ENCODE measurements at places on chromosomes 2 and 18.

- no peak for DNase-seq
- no peaks in the 10 kb centered on the region for H3K27me3 ChIP-seq
- H3K36me3 ChIP-seq = no peaks in the 10 kb centered on the region
- no peak overlapping the region for H3K27ac ChIP-seq
- no peaks in the 10 kb centered on the region for H3K4me1 ChIP-seq
- no peak overlapping the region for H3K4me3 ChIP-seq
These were observed 125.1 kb downstream of the CPS1 start for GRCh38 chr2:210681491-210681890.

GRCh38 chr18:39841482-39842365, 2113.3 kb upstream of the PIK3C3 start:
- peaks cover 22% of the 10 kb centered on the region for H3K27me3 ChIP-seq
- no peaks in the 10 kb centered on the region for H3K4me1 ChIP-seq

- H3K4me3 ChIP-seq = no peak overlapping the region
- no peaks in the 10 kb centered on the region for H3K36me3 ChIP-seq
- H3K4me1 ChIP-seq = no peaks in the 10 kb centered on the region
These were observed 452.8 kb upstream of the VWC2L start for GRCh38 chr2:213958086-213958485.

GRCh38 chr18:47108998-47109405, 41.3 kb downstream of the HDHD2 start:
- H3K4me1 ChIP-seq = no peaks in the 10 kb centered on the region
- H3K27me3 ChIP-seq = no peaks in the 10 kb centered on the region
- peaks cover 19% of the 10 kb centered on the region for H3K36me3 ChIP-seq
- no peak overlapping the region for H3K27ac ChIP-seq

- peaks cover 53% of the 10 kb centered on the region for H3K4me1 ChIP-seq
- no peaks in the 10 kb centered on the region for H3K27me3 ChIP-seq
- H3K4me3 ChIP-seq = peak overlapping the region; percentile 100
- H3K36me3 ChIP-seq = peaks cover 55% of the 10 kb centered on the region
- H3K27ac ChIP-seq = peak overlapping the region; percentile 94
These were observed 3.3 kb upstream of the ACTR3 start for GRCh38 chr2:113886479-113887008.

- no peak overlapping the region for H3K4me3 ChIP-seq
- no peak overlapping the region for H3K27ac ChIP-seq
These were observed 242.3 kb upstream of the FOSL2 start for GRCh38 chr2:28150236-28150915.

DNA sequence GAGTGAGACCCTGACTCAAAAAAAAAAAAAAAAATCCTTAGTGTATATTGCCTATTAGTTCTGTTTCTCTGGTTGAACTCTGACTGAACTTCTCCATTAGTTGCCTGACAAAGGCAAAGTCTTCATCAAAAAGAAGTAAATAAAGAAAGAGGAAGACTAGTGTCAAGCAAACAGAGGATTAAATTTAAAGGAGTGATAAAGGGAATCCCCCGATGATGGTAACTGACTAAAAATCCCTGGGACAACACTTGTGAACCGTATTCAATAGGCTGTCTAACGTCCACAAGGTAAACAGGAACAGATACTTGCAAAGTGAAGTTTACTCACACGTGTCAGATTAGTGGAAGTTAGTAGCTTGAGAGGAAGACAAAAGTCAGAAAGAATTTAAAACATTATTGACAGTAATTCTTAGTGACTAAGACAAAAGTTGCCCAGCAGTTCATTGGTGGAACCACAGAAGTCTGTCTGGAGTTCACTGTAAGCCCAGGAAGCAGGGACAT, 26.2 kb upstream of the SPOPL start:
- H3K4me1 ChIP-seq = no peaks in the 10 kb centered on the region
- no peaks in the 10 kb centered on the region for H3K27me3 ChIP-seq
- H3K36me3 ChIP-seq = no peaks in the 10 kb centered on the region
- no peak for DNase-seq
- no peak overlapping the region for H3K4me3 ChIP-seq

- H3K4me3 ChIP-seq = no peak overlapping the region
- peaks cover 19% of the 10 kb centered on the region for H3K4me1 ChIP-seq
- H3K27ac ChIP-seq = no peak overlapping the region
- H3K36me3 ChIP-seq = peaks cover 1% of the 10 kb centered on the region
- no peak for DNase-seq
These were observed 227.0 kb upstream of the SMAD7 start for GRCh38 chr18:49177812-49178211.

DNA sequence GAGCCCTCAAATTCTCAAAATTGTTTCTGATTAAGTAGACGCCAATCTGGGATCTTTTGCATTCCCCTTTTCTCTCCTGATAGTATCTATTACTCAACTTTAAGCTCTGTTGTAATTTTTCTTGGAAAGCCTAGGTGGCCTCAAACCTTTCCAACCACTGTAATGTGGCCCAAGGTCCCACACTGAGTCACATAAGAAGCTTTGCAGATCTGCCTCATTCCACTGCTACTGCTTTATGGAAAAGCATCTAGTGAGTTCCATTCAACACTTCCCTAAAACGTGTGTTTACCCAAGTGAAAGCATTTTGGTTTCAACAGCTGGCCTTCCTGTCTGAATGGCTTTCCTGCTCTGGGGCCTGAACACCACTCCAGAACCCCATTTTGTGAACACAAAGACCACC, 493.6 kb upstream of the SPHKAP start:
- no peaks in the 10 kb centered on the region for H3K4me1 ChIP-seq
- no peaks in the 10 kb centered on the region for H3K36me3 ChIP-seq
- no peak overlapping the region for H3K27ac ChIP-seq
- no peak for DNase-seq
- no peaks in the 10 kb centered on the region for H3K27me3 ChIP-seq

- H3K4me1 ChIP-seq = peaks cover 45% of the 10 kb centered on the region
- DNase-seq = no peak
- H3K27ac ChIP-seq = peak overlapping the region; percentile 95
- peak overlapping the region; percentile 97 for H3K4me3 ChIP-seq
- peaks cover 61% of the 10 kb centered on the region for H3K36me3 ChIP-seq
- H3K27me3 ChIP-seq = no peaks in the 10 kb centered on the region
These were observed 522 bp downstream of the MBD1 start for GRCh38 chr18:50280707-50281294.

DNA sequence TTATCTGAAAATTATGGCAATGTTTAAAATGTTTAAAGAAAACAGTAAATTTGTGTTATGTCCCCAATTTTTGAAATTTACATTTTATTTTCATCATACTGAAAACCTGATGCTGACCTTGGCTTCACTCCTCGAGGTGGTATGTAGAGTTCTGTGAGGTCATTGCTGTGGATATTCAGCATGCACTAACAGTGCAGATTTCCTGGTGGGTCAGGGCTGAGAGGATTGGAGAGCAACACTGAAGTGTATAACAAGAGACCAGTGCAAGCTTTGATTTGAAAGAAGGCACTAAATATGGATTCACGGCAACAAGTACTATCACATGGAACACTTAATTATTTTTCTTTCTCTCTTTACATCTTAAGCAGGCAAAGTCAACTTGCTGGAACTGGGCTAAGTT, 134.1 kb downstream of the SLC8A1 start:
- no peaks in the 10 kb centered on the region for H3K36me3 ChIP-seq
- H3K27me3 ChIP-seq = no peaks in the 10 kb centered on the region
- DNase-seq = no peak
- H3K27ac ChIP-seq = no peak overlapping the region

DNA sequence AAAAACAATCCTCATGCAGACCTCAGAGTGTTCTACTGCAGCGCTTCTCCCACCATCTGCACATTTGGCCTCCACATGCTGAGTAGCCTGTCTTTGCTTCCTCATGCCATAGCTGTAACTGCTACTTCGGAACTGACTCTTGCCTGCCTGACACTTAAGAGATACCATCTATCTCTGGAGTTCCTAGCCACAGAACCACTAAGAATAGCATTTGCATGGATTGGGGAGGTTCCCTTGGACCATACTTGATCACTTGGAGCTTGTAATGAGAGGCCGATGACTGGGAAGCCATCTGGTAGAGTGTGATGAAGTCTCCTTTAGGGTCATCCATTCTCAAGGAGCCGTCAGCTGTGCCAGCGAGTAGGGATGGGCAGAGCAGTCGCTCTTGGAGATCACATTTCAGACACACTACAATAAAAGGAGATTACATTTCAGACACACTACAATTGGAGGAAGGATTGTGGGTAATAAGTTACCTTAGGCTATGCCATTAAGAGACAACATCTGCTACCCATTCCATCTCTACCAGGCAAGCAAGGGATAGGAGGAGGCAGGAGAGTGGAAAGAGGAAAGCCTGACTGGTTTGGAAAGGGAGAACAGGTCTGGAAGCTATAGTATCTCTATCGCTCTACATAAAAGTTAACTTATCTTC, 21.8 kb downstream of the DOK1 start:
- H3K27me3 ChIP-seq = no peaks in the 10 kb centered on the region
- peaks cover 33% of the 10 kb centered on the region for H3K4me1 ChIP-seq
- no peak overlapping the region for H3K27ac ChIP-seq
- peaks cover 12% of the 10 kb centered on the region for H3K36me3 ChIP-seq
- H3K4me3 ChIP-seq = no peak overlapping the region

DNA sequence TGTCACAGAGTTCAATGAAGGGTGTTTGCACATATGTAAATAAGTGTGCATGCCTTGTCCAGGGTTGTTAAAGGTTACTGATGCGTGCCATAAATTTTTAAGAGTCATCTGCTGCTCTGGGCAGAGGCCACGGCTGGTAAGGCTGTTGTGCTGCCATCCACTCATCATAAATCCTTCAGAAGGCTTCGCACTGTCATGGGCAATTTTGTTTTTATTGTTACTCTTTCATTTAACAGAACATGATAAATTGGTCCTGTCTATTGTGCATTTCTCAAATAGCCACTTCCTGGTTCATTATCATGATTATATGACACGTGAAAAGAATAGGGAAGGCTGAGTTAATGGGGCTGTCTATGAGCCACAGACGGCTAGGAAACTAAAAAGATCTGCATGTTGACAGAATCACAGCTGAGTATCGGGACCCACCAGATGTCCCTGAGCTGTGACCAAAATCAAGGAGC, 634.3 kb upstream of the SOX11 start:
- DNase-seq = no peak
- no peak overlapping the region for H3K27ac ChIP-seq
- no peaks in the 10 kb centered on the region for H3K36me3 ChIP-seq
- no peaks in the 10 kb centered on the region for H3K4me1 ChIP-seq
- H3K27me3 ChIP-seq = no peaks in the 10 kb centered on the region

DNA sequence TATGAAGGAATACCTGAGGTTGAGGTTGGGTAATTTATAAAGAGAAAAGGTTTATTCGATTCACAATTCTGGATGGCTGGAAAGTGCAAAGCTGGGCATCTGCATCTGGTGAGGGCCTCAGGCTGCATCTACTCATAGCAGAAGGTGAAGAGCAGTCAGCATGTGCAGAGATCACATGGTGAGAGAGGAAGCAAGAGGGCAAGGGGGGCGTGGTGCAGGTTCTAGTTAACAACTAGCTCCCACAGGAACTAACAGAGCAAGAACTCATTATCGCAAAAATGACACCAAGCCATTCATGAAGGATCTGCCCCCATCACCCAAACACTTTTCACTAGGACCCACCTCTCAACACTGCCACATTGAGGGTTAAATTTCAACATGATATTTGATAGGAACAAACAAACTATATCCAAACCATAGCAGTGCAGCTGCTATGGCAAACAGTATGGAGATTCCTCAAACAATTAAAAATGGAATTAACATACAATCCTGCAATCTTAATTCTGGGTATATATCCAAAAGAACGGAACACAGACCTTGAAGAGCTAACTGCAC, 72.8 kb upstream of the LDLRAD4 start:
- H3K27ac ChIP-seq = no peak overlapping the region
- peaks cover 2% of the 10 kb centered on the region for H3K36me3 ChIP-seq
- H3K4me1 ChIP-seq = peaks cover 4% of the 10 kb centered on the region

GRCh38 chr2:26238311-26238958, 6.0 kb downstream of the HADHA start:
- H3K27ac ChIP-seq = no peak overlapping the region
- no peaks in the 10 kb centered on the region for H3K27me3 ChIP-seq
- no peak overlapping the region for H3K4me3 ChIP-seq
- H3K4me1 ChIP-seq = peaks cover 31% of the 10 kb centered on the region
- no peak for DNase-seq

DNA sequence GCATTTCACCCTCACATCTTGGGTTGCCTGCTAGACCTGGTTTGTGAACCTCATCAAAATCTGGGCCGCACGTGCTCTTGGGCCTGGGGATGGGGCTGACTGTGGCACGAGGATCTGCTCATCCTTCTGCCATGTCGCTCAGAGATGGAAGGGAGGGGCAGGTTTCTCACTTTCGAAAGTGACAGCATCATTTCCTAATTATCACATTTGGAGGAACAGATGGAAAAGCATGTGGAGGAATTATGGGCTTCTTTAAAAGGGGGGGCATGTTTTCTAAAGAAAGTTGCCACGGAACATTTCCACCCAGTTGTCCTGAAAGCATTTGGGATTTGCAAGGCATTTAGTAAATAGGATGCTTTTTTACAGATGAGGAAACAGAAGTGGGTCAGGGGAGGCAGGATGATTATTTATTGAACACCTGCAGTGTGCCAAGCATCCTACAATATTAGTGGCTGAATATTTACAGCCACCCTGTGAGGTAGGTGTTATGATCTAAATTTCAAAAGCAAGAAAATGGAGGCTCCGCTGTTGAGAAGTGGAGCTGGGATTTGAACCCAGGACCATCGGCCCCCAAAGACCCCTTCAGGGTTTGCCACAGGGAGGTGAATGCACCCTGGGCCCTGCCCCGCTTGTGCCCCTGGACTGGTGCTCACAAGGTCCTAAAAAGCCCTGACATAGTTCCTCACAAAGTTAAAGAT, 104.2 kb upstream of the MYCN start:
- no peaks in the 10 kb centered on the region for H3K27me3 ChIP-seq
- H3K4me3 ChIP-seq = no peak overlapping the region
- H3K27ac ChIP-seq = no peak overlapping the region
- no peaks in the 10 kb centered on the region for H3K4me1 ChIP-seq

DNA sequence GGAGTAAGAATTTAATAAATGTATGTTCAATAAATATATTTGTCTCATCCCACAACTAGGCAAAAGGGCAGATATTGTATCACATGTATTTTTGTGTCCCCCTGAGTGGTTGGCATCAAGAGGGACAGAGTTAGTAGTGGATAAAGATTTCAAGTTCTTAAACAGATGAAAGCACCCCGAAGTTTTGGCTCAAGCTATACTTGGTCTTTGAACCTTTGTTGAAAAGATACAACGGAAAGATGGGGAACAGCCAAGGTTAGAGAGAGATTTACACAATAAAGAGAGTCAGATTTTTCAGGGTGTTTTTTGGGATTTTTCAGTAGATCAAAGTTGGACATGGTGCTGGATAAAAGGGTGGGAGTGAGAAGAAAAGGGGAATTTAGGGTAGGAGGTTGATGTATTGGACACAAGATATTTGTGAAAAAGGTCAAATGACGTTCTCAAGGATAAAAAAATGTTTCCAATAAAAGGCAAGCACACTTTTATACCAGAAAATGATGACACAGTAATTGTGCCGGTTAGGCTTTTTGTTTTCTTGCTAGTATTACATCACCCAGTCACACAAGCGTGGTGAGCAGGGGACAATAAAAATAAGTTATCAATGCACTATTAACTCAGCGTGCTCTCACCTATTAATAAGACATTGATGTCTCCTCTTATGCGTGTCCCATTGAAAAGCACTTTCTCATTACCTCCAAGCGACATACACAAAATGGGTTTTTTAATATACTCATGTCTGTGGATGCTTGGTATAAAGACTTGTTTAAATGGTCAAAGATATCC, 59.5 kb downstream of the MEP1B start:
- no peak for DNase-seq
- no peaks in the 10 kb centered on the region for H3K36me3 ChIP-seq
- no peak overlapping the region for H3K27ac ChIP-seq
- no peaks in the 10 kb centered on the region for H3K4me1 ChIP-seq
- peaks cover 18% of the 10 kb centered on the region for H3K27me3 ChIP-seq

Measured in activated CD4-positive, alpha-beta T cell treated with anti-CD3 and anti-CD28 coated beads, Interleukin-2, amount 10 ng/mL, durations not matched to agents 7 days and 5 days (primary cell).